ENCODE measurements at places on chromosomes 2 and 18.
A peak's percentile ranks its signal among the peaks of the same experiment; 100 is the strongest.

- DNase-seq: no peak
Observed at GRCh38 chr2:113166187-113166645, 7.6 kb upstream of the PSD4 start.

DNA sequence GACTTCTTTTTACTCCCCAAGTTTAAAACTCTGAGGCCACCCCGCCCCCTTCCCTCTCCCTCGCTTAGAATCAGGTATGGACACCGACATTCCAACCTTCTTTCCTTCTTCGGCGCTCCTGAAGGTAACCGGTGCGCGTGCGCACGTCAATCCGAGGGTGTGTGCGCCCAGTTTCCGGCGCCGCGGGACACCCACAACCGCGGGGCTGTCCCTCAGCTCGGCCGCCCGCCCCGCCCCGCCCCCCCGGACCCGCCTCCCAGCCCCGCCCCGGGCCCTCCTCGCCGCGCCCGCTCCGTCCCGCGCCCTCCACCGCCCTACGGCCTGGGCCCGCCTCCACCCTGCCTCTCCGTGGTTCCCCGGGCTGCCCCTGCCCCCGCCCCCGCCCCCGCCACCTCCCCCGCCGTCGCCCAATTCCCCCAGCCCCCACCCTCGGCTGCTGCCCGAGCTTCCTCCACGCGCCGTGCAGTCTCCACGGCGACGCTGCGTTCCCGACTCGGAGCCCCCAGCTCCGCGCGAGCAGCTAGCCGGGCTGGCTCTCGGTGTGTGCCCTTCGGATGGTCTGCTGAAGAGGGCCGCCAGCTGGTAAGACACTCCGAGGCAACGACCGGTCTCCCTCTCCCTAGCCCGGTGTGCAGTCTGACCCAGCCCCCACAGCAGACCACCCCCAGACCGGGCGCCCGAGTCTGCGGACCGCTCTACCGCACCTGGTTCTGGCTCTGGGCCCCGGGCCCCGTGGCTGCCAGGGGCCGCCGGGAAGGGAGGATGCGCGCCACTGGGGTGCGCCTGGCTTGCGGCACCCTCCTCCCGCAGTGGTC, 635 bp downstream of the ERICH2 start:
- DNase-seq: peak; percentile 96

GRCh38 chr2:96203130-96204028, 5.2 kb downstream of the STARD7 start:
- no peak for DNase-seq

DNA sequence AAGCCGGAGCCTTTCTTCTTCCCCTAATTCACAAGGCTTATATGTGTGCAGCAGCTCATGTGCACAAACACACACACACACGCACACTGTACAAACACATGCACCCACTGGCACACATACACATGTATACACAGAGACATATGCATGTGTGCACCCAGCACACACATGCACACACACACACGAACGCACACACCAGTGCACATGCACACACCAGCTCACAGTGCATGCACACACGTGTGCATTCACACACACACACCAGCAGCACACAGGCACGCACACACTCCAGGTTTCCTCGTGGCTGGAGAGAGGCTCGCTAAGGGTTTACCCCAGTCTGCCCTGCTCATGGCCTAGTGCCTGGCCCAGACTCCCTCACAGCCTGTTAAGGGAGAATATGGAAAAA, 234.0 kb downstream of the EIPR1 start:
- no peak for DNase-seq

DNA sequence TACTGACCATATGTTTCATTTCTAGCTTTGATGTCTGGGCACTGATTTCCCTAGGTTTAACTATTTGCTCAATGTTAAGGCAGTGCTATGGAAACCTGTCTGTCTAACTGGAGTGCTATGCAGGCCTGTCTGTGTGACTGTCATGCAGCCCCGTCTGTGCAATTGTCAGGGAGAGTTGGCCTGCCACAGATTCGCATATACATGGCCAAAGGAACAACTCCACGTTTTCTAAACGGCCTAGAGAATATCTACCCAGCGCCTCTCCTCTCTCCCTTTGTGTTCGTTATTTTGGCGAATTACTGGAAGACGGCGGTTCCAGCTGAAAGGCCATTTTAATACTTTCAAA, 59.6 kb upstream of the PSME4 start:
- DNase-seq: no peak

- DNase-seq: no peak
Observed at GRCh38 chr2:190887089-190887488, 6.5 kb downstream of the GLS start.

DNA sequence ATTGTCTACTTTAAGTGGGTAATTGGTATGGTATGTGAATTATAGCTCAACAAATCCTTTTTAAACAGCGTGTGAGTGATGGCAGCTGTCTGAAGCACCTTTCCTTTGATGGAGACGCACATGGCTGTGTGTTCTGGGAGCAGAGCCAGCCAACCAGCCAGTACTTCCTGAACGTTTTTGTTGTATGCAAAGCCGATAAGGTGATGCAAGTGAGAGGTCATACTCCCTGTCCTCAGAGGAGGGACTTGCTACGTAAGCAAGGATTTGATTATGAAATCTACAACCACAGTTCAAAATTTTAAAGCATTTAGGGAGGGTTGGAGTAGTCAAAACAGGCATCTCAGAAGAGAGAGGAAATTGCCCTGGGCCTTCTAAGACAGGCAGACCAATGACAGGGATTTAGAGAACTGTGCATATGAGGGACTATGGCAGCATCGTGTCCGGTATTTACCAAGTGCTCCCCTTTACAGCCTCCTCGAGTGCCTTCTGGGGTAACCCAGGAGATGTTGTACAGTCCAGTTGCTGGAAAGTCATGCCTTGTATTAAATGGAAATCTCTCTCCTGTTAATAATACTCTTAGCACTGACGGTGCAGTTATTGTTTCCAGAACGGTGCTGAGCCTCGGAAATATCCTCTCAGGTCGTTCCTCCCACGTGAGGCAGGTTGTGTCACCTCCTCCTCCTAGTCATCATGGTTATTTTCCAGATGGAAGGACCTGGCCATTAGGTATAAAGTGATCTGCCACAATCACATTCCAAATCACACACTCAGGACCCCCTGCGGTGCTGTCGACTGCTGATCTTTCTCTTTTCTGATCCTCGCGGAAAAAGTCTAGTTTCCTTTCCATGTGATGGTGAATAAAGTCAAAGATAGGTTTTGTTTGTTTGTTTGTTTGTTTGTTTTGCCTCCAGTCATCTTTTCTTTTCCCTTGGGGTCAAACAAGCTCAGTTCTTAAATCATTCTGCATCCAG, 28.4 kb downstream of the ARHGEF4 start:
- DNase-seq: no peak

DNA sequence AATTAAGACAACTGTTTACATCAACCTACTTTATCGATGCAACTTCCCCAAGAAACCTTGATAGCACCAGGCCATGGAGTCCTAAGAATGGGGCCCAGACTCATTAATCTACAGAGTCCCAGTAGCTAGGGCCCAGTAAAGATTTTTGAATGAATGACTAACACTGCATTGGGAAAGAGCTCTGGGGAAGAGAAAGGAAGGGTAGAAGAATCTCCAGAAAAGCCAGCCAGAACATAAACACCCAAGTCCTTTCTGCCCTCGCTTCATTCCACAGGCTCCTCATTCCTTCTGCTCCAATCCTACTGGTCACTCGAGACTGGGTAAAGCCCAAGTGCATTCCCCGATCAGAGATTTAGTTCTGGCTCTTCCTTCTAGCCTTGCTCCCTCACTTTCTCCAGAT, 44.3 kb downstream of the CYRIA start:
- DNase-seq: no peak

- DNase-seq: no peak
Observed at GRCh38 chr18:79597831-79598632, 81.6 kb upstream of the CTDP1 start.

- DNase-seq: no peak
Observed at GRCh38 chr2:157743051-157743450, 114.4 kb upstream of the ACVR1C start.
